Lower leg skin (tissue), 4 donors: ENCODE measurements at places on chromosomes 12 and 14. TPM values are rescaled to one million over a fixed set of nuclear protein-coding genes. Genes with fewer than 3 reads are reported as not detected.

Gene PAX9
- 0.17 TPM for total RNA-seq

Gene CLEC14A
- total RNA-seq, result 20.8 TPM

Gene PMEL
- total RNA-seq, result 36.6 TPM

Gene SPATA7
- 17.0 TPM for total RNA-seq

Gene ADAM21
- not detected for total RNA-seq

Gene CEBPE
- total RNA-seq, result not detected
